ENCODE measurements at places on chromosomes 3 and 15.

DNA sequence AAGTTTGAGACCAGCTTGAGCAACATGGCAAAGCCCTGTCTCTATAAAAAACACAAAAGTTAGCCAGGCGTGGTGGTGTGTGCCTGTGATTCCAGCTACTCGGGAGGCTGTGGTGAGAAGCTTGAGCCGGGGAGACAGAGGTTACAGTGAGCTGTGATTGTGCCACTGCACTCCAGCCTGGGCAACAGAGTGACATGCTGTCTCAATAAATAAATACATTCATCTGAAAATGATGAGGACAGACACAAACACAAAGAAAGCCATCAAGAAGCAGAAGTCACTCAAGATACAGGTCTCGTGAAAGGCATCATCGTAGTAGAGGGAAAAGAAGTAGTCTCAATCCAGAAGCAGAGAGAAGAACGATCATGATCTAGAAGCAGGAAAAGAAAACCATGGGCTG is 18.1 kb downstream of the AP3S2 start:
- no peak for DNase-seq

- no peak for DNase-seq
These were observed 556.6 kb upstream of the RGMA start for GRCh38 chr15:93645594-93645993.

- no peak for DNase-seq
These were observed 112.6 kb upstream of the RNF7 start for GRCh38 chr3:141625506-141625905.

- DNase-seq, result no peak
These were observed 496.5 kb downstream of the IGSF11 start for GRCh38 chr3:118538187-118538586.

DNA sequence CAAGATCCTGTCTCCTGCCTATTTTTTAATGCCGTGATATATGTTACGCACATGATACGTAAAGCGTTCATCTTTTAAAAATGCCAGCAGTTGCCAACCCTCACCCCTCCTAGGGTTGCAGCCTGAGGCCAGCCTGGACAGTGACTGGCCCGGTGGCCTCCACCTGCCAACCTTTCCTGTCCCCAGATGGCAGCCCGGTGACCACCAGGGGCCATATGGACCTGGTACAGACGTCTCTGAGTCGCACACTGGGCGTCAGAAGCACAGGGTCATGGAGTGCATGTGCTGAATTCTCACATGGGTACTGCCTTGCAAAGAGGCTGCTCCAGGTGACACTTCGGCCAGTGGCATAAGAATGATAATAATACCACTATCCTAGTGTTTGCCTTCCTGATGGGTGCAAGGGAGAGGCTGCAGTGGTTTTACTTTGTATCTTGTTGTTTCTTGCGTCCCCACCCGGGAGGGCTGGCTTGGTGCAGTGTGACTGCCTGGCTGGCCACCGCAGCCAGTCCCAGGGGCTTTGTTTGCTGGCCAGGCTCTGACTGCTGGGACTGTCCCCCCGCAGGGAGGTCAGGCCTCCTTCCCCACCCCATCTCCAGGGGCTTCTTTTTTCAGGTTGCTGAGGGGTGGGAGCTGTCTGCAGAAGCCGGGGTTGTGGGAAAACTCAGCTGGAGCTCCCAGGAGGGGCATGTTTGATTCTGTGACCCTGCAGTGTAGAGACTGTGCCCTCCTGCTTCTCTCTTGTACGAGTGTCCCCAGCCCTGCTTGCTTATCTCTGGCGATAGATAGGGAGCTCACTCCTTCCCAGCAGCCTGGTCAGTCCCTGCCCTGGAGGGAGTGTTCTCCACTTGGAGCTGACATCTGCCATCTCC is 16.9 kb downstream of the FBLN2 start:
- DNase-seq, result no peak

DNA sequence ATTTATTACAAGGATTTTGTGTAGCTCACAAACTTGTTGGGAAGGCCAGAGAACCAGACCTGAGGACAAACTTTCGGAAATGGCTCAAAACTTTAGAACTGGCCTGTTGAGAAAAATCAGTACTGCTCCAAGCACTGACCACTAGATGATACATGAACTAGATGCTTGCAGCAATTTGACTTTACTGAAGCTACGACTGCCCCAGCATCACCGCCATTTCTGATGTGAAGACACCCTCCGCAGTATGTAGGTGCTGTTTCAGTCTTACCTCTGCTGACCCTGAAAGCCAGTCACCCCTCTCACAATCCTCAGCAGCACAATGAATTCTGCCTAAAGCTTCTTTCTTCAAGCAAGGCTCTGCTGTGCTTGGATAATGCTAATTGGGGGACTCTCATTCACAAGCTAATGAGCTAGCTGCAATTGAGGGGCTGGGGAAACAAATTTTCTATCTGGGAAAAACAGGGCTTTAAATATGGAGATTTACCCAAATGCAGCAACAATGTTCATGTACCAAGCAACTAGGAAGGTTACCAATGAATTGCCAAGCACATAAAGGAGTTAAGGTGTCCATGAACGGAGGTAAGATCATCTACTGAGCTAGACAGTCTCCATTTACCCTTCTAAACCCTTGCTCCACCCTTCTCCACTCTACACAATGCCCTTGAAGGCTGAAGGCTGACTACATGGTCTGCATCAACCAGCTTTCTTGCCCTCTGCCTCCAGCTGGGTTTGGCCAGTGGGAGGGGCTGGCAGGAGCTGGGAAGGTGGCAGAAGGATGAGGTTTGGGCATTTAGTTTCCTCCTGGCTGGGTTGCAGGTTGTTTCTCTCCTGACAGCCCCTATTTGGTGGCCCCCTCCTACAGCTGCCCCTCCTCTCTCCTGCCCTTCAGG is 53.2 kb upstream of the FSTL1 start:
- DNase-seq, result peak; percentile 23

- no peak for DNase-seq
These were observed 171.5 kb downstream of the RPLP1 start for GRCh38 chr15:69624155-69624520.

DNA sequence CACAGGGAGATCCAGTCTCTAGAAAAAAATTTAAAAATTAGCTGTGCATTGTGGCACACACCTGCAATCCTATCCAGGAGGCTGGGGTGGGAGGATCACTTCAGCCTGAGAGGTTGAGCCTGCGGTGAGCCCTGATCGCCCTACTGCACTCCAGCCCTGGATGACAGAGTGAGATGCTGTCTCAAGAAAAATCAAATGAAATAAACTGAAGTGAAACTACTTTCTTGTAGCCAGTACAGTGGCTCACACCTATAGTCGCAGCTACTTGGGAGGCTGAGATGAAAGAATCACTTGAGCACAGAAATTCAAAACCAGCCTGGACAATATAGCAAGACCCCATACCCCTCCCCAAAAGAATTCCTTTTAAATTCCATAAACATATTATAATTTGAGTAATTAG is 35.4 kb downstream of the SMARCC1 start:
- DNase-seq, result no peak

- no peak for DNase-seq
These were observed 430.0 kb downstream of the SHQ1 start for GRCh38 chr3:72418244-72418643.

GRCh38 chr15:99472416-99473145 is 93.2 kb upstream of the MEF2A start:
- DNase-seq, result no peak

DNA sequence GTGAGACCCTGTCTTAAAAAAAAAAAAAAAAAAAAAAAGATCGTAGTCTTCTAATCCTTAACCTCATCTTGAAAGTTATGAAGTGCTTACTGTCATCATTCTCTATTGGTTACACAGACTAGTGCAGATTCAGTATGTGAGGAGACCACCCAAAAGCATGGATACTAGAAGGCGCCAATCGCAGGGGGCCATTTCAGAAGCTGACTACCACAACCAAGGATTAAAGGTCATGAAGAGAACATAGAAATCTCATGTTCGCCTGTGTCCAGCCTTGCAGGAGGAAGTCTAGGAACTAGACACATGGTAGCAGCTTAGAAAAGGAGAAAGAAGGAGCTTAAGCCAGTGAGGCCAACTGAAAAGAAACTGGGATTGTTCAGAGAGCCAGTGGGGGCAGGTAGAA is 207.8 kb downstream of the THSD4 start:
- DNase-seq, result no peak

GRCh38 chr3:124838963-124839362 is 48.2 kb downstream of the ITGB5 start:
- DNase-seq, result no peak

DNA sequence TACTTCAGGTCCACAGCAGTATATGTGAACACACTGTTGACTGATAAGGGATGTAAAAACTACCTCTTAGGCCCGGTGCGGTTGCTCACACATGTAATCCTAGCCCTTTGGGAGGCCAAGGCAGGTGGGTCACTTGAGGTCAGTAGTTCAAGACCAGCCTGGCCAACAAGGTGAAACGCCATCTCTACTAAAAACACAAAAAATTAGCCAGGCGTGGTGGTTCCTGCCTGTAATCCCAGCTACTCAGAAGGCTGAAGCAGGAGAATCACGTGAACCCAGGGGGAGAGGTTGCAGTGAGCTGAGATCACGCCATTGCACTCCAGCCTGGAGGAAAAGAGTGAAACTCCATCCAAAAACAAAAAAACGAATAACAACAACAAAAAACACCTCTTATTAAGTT is 194.6 kb upstream of the KCNMB2 start:
- DNase-seq, result no peak

DNA sequence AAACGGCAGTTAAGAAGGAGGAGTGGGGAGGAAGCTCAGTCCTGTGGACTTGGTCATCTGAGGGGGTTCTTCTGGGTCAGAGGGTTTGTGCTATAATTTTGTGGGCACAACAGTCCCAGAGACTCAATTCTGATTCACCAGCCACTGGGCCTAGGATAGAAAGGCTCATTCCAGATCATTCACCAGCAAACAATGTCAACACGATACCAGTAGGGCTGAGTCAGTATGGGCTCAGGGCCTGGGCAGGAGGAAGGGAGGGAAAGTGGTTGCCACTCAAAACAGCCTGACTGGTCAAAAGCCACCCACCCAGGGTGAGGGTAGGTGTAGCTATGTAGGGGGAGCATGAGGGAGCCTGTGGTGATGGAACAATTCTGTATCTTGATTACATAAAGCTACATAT is 86.9 kb upstream of the MEX3B start:
- no peak for DNase-seq

DNA sequence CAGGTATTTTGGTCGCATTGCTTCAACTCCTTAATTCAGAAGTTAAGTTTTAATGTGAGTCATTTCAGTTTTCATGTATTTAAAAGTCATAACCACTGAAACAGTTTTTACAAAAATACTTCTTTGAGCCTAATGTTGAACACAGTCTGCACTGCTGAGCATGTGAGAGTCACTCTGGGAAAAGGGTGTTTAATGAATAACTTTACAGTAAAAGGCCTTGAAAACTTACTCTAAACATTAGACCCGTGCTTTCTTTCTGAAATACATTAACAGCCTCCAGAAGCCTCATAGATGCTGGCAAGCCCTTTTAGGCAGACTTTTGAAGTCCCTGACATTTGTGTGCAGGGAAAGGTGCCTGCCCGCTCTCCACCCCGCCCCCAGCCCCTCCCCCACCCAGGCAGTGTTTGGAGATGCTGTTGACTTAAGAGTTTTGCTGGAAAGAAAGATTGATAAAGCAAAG is 68.9 kb upstream of the NR2F2 start:
- no peak for DNase-seq

- DNase-seq, result no peak
These were observed 63.9 kb downstream of the NFKBIZ start for GRCh38 chr3:101913168-101913567.

GRCh38 chr15:74826921-74827320 is 494 bp downstream of the CPLX3 start:
- no peak for DNase-seq

- no peak for DNase-seq
These were observed 4.5 kb downstream of the INKA1 start for GRCh38 chr3:49807431-49808114.

- DNase-seq, result no peak
These were observed 16.8 kb upstream of the CLDN16 start for GRCh38 chr3:190371152-190371551.

DNA sequence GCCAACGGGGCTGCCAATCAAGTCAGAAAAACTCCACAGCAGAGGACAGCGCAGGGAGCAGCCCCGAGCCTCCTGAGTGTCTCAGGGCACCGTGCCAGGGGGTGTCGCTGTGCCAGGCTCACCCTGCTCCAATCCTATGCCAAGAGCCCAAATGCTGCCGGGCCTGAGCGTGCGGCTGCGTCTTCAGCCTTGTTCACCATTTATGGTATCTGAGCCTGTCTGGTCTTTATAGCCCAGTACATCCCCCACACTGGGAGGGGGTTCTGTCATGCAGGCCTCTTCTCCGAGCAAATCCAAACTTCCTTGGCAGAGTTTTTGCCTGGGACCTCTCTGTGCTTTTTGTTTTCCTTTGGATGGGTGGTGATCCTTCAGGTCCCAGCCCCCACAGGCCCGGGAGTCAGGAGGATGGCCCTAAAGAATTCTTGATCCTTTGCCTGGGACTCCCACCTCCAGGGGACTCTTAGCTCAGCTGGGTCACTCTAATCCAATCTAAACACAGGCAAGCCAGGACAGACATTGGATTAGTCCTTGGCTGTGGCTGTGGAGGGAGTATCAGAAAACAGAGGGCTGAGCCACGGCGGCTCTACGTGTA is 135.1 kb upstream of the HACD2 start:
- no peak for DNase-seq

DNA sequence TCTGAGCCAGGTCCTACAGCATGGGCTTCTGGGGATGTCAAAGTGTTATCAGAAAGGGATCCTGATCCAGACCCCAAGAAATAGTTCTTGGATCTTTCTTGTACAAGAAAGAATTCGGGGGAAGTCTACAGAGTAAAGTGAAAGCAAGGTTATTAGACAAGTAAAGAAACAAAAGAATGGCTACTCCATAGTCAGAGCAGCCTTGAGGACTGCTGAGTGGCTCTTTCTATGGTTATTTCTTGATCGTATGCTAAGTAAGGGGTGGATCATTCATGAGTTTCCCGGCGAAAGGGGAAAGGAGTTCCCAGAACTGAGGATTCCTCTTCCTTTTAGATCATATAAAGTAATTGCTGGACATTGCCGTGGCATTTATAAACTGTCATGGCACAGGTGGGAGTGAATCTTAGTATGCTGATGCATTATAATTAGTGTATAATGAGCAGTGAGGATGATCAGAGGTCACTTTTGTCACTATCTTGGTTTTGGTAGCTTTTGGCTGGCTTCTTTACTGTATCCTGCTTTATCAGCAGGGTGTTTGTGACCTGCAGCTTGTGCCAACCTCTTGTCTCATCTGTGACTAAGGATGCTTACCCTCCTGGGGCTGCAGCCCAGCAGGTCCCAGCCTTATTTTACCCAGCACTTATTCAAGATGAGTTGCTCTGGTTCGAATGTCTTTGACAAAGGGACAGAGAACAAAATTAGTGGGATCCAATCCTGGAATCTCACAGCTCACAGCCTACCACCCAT is 41.0 kb downstream of the CRYGS start:
- DNase-seq, result no peak

GRCh38 chr3:87503900-87504498 is 227.6 kb upstream of the POU1F1 start:
- peak; percentile 67 for DNase-seq

GRCh38 chr15:80852676-80853075 is 73.5 kb downstream of the CEMIP start:
- no peak for DNase-seq

DNA sequence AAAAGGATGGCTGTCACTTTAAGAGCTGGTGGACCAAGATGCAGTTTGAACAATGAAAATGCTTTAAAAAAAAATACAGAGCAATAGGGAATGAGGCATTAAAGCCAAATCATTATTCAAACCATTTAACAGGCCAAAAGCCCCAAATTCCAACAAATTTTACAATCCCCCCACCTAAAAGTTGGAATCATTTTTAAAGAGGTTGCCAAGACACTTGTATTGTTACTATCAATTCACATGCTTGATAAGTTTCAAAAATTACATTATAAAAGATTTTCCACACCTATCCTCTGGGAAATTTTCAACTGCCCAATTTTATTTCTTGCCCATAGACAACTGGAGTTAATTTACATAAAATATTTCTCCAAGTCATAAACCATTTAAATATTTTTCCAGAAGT is 192.3 kb upstream of the ARHGEF26 start:
- no peak for DNase-seq
